ENCODE measurements at places on chromosomes 5 and 9.

- DNase-seq: no peak
Measured at GRCh38 chr5:180396926-180397325, 43.8 kb upstream of the GFPT2 start.

DNA sequence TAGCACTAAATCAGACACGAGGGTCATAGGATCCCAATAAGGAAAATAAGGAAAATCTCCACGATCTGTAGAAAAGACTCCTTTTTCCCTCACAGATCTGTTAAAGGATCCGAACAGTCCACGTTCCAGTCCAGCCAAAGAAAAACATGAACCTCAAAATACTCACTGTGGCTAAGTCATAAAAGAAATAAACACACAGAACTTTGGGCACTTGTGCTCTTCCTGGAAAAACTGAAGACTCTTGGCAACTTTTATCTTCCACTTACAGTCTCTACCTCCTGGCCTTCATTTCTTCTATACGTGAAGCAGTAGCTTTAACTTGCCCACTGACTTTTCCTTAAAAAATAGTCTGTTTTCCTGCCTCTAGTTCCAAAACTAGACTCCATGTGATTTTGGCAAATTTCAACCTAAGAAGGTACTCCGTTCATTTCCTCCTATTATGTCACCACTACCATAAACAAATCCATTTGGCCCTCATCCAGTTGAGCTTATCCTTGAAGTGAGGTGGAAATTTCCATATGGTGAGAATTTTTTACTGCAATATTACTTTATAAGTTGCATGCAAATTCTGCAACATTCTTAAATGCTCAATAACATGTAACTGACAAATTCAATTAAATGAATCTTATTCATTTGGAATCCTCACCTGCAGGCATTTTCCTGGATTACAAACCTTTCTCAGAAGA lies 5.3 kb upstream of the LHFPL2 start:
- no peak for DNase-seq

GRCh38 chr9:78899006-78899405 lies 602.1 kb downstream of the PSAT1 start:
- DNase-seq: no peak

DNA sequence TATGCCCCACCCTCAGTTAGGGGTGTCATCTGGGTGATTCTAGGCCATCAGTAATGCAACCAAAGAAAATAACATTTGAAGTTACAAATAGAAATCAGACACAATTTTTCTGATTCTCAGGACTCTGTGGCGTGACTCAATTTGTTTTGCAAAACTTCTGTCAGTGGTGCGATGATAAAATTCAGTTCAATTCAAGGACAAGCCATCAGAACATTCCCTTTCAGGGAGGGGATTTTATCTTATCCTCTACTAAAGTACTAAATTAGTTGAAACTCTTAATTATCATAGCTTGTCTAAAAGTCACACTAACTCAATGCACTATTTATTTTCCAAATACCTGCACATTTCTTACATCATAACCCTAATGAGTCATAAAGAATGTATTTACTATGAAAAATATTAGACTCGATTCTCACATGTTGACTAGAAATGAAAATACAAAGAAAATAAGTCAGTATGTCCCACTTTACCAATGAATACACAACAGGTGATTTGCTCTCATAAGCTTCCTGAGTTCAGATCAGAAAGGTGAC lies 28.2 kb downstream of the HTR4 start:
- DNase-seq: no peak

- no peak for DNase-seq
Measured at GRCh38 chr9:125446561-125447094, 185.0 kb downstream of the GAPVD1 start.

- DNase-seq: no peak
Measured at GRCh38 chr5:53738105-53738504, 177.7 kb downstream of the NDUFS4 start.

- DNase-seq: no peak
Measured at GRCh38 chr5:139670369-139671095, 22.4 kb downstream of the CXXC5 start.

DNA sequence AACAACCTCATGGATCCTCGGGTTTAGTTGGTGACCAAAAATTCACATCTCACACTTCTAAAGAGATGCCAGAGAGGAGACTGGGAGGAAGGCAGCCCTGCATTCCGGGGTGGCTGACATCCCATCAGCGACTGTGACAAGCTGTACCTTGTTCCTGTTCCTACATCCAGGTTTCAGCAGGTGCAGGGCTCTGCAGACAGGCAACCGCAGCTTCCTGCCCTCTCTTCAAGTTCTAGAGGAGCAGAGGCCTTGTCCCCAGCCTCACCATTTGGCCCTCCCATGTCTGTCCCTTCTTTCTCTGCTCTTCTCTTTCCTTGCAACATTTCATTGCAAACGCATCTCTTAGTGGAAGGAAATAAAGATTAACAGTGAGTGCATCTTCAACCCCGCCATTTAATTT lies 454.6 kb downstream of the IRX1 start:
- no peak for DNase-seq

DNA sequence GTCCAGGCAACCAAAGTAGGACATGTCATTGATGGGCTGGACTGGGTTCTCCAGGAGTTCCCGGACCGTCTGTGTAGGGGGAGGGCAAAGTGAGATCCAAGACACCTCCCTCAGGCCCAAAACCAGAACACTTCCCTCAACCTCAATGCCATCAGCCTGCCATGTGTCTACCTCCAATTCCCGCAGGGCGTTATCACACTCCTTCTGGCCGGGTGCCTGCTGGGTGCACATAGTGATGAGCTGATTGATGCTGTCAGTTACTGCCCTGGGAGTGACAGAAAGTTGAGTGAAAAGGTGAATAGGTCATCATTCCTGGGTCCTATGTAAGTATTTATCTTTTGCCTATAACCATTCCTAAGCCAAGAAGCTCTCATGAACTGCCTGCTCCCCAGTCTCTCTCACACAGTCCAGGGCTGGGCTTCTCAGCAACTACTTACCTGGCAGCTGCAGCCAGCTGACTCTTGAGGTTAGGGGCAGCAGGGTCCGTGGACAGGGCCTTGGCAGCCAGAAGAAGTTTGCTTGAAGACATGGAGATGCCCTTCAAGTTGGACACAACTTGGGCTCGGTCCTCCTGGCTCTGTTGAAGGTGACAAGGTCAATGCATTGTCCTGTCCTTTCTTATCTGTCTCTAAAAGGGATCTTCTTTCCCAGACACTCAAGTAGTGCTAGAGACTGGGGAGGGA lies 21.0 kb downstream of the TLN1 start:
- no peak for DNase-seq

DNA sequence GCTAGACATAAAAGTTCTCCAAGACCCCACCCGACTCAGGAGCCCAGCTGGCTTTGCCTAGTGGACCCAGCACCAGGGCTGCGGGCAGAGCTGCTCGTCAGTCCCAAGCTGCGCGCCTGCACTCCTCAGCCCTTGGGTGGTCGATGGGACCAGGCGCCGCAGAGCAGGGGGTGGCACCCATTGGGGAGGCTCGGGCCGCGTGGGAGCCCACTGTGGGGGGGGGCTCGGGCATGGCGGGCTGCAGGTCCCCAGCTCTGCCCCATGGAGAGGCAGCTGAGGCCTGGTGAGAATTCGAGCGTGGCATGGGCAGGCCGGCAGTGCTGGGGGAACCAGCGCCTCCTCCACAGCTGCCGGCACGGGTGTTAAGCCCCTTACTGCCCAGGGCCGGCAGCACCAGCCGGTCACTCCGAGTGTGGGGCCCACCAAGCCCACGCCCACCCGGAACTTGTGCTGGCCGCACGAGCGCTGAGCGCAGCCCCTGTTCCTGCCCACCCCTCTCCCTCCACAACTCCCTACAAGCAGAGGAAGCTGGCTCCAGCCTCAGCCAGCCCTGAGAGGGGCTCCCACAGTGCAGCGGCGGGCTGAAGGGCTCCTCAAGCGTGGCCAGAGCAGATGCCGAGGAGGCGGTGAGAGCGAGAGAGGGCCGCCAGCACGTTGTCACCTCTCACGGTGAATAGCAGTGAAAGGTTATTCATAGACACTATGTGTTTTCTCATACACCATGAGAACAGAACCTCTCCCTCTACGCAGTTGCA lies 54.9 kb downstream of the RAPGEF6 start:
- DNase-seq: no peak

DNA sequence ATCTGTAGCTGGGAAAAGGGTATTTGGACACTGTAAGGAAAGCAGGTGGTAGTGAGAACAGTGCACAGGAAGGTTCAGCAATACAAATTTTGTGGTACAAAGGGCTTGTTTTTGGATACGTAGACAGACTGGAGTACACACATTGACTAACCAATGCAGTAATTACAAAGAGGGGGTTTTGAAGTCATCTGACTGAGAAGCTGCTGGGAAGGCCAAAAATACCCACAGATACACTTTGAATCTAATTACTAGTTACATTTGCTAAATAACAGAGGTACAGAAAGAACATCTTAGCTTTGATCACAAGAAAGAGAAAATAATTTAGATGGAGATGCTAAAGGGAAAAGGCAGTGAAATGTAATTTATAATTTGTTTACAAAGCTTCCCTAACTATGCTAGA lies 45.9 kb downstream of the PKD2L2 start:
- no peak for DNase-seq

- no peak for DNase-seq
Measured at GRCh38 chr5:33565324-33565723, 124.6 kb downstream of the TARS1 start.

DNA sequence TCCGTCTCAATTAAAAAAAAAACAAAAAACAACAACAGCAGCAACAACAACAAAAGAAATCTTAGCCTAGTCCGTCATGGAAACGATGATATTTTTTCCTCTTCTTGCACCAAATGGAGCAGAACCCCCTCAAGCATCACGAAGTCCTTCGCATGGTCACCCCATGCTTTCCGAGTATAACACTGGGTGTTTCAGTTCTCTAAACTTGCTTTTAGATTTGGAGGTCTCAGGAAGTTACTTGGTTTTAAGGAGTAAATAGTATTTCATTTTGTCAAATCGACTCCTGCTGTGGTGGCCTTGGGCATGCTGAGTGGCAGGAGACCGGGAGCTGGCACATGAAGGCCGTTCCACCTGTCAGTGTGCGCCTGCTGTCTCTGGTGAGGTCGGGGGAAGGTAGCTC lies 118.5 kb upstream of the CACNA1B start:
- DNase-seq: no peak

DNA sequence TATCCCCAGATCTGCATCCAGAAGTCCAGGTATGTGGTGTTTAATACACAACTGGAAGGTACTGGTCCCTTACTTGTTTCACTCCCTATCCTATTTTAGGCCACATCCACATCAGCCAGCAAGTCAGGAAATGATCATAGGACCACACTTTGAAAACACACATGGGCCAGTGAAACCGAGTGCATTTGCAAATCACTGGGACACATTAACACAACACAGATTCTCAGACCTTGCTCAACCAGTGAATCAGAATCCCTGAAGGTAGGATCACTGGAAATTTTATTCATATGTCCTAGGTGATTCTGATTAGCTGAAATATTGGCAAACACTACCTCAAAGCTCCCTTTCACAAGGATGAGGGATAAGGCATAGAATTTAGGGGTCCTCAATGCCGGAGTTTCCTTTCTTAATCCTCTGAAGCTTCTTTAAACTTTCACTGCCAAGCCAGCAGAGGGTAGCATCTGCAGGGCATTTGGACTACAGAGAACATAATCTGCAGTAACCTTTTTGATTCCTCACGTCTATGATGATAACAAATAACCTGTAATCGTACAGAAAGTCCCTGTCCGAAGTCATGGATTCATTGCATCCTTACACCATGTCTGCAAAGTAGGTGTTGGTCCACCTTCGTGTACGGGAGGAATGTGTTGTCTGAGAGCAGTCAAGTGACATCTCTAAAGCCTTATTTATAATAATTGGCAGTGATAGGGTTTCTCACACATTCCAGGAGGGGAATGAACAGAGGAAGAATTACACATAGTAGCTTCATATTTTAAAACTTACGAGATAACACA lies 11.0 kb upstream of the ABLIM3 start:
- DNase-seq: no peak

GRCh38 chr5:119270960-119271757 lies 84.7 kb upstream of the TNFAIP8 start:
- DNase-seq: no peak

- no peak for DNase-seq
Measured at GRCh38 chr5:175219366-175219765, 224.6 kb downstream of the DRD1 start.

GRCh38 chr9:120905315-120906164 lies 21.1 kb downstream of the TRAF1 start:
- DNase-seq: no peak

DNA sequence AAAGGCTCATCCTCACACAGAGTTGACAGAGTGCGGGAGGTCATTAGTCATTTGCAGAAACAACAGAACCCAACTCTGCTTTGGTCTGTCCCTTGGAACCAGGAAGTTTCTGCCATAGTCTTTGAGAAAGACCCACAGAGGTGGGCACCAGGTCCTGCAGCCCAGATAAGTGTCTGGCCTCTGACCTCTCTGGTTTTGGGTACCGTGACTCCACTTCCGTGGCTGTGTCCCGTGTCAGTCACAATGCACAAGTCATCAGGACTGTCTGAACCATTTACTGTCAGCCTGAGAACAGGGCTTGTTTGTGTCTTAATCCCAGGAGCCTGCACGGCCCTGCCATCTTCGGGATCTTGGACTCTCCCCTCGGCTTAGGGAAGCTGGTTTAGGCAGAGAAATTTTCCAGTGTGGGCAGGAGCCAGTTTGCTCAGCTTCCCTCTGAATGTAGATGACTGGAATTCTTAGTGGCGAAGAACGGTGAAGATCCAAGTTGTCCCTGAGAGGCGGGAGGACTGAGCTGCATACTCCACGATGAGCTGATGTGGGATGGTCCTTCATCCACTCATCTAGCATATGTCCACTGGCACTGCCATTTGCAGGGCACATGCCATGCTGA lies 11.9 kb downstream of the GSN start:
- no peak for DNase-seq

DNA sequence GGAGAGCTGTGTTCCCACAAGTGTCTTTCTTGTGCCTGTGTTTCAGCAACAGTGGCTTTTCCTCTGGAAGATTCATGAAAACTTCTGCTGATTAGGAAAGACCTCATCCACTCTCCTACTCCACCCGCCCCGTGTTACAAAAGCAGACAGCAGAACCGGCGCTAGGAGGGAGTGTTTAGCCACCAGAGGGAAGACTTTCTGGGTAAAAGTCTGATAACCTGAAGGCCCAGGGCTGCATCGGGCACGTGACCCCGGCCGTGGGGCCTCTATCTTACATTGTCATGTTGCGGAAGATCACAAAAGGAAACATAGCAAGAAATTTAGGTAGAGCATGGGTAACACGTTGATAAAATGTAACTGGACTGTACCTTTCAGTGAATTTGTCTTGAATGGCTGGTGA lies 32.0 kb upstream of the DMRT2 start:
- DNase-seq: no peak

DNA sequence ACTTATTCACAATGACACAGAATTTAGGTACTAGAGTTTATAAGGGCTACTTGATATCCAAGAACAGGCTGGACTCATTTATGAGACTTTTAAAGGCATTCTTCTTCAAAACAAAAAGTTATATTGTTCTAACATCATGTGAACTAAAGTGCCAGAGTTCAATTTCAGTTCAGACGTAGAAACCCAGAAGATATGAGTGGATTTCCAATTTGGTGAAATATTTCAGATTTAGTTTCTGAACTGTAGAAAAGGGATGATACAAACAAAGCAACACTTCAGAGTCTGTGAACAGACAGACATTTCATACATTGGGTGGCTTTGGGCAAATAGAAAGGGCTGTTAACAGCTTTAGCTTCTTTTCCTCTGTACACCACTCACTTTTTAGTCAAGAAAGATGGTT lies 384.0 kb downstream of the NR2F1-AS1 start:
- DNase-seq: no peak

GRCh38 chr5:157956271-157956885 lies 97.4 kb upstream of the CLINT1 start:
- no peak for DNase-seq
